Lung microvascular endothelial cell (primary cell): ENCODE measurements at places on chromosomes 7 and 10. TPM values are rescaled to one million over a fixed set of nuclear protein-coding genes. Genes with fewer than 3 reads are reported as not detected.

- peak; percentile 64 for DNase-seq
These were observed 64.4 kb upstream of the EMX2 start for GRCh38 chr10:117477961-117478670.

GRCh38 chr7:118078015-118078414 is 105.9 kb upstream of the LSM8 start:
- DNase-seq: no peak

DNA sequence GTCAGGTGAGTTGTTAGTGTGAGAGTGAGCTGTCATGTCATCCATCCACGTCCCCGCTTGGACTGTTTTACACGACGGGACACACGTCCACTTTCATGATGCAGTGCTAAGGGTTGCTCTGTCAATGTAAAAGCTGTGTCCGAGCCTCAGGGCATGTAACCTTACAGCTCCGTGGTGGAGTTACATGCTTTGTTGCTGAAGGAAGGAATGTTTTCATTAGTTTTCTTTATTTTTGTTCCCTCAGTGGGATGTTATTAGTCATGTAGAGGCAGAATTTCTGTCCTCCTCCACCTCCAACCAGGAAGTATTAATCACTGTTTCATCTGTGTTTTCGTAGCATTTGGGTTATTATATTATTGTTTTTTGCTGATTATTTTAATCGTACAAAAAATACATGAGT is 88.6 kb downstream of the NRG3 start:
- DNase-seq: no peak

DNA sequence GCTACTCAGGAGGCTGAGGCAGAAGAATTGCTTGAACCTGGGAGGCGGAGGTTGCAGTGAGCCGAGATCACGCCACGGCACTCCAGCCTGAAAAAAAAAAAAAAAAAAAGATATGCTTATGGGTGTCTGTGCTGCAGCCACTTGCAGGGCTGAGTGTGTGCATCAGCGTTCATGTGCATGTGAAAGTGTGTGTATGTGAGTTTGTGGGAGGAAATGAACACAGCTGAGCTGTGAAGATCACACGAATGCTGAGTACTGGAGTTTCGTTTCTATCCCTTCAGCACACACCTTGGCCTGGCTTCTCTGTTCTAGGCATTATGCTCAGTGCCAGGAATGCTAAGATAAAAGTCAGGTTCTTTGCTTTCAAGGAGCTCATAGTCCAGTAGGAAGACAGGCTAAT is 12.0 kb upstream of the SVOPL start:
- DNase-seq: no peak

- no peak for DNase-seq
These were observed 43.6 kb upstream of the MXI1 start for GRCh38 chr10:110163841-110164240.

DNA sequence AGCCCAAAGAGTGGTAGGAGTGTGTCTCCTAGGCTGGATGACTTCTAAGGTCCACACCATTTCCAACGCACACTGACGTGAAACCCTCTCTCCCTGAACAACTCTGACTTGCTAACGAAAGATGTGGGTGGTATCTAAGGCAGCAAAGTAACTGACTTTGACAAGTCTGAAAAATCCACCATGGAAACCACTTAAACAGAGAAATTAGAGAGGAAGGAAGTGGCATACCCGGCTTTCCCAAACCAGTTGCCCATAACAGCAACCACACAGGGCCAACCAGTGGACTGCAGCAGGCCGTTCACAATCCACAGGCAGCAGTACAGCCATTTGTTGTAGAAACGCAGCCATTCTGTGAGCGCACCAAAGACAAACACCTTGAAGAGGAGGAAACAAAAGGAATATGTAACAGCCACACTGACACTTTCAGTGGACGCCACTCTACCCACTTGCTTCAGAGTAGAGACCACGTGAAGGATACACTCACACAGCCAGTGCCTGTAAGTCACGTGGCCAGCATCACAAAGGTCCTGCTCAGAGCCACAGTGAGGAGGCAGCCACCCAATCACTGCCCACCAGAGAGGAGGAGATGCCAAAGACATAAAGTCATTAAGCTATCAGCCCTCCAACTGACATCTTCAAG is 39.8 kb downstream of the SLC37A3 start:
- no peak for DNase-seq

DNA sequence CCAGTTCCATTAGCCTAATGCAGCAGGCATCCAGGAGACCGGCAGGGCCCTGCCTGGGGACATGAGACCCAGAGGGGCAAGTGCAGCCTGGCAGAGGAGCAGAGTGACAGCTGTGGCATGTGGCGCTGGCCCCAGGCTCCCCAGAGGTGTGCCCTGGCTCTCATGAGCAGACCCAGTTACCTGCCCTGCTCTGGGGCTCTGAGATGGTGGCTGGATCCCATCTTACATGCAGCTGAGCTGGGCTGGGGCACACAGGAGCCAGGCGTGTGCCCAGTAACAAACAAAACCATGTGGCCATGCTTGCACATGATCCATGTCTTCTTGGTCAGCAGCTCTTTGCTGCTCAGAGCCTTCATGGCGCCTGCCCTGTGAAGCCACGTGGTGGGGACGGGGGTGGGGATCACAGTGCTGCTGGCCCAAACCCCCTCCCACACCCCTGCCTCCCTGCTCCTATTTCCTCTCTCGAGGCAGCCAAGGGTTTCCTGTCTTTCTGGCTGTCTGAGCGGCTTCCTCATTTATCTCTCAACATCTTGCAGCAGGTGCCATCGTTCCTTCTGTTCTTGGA is 40.3 kb upstream of the GTF2I start:
- peak; percentile 13 for DNase-seq

DNA sequence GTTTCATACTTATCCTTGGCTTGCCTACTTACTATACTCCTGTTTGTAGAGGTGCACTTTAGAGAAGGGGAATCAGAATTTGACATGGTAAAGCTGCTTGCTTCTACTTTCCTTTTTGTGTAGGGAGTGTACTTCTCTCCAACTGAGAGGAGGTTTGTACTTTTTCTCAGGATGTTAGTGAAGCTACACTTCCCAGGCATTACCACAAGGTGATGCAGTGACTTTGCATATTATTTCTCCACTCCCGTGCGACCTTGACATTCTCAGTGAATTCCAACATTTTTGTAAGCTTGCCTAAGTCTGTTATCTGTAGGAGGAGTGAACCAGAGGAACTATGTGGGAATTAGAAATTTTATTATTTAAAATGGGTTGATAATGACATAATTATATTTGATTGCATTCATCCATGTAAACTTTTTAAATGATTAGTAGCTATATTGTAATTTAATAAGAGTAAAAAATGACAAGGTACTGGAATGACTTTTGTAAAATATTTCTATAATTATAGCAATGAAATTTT is 5.2 kb downstream of the TAX1BP1 start:
- DNase-seq: peak; percentile 68

GRCh38 chr7:151140826-151141225 is 26.7 kb downstream of the GBX1 start:
- DNase-seq: no peak

GRCh38 chr10:43585046-43585445 is 10.6 kb upstream of the ZNF239 start:
- DNase-seq: no peak

- DNase-seq: no peak
These were observed 817.3 kb downstream of the LRMDA start for GRCh38 chr10:76248649-76249200.

DNA sequence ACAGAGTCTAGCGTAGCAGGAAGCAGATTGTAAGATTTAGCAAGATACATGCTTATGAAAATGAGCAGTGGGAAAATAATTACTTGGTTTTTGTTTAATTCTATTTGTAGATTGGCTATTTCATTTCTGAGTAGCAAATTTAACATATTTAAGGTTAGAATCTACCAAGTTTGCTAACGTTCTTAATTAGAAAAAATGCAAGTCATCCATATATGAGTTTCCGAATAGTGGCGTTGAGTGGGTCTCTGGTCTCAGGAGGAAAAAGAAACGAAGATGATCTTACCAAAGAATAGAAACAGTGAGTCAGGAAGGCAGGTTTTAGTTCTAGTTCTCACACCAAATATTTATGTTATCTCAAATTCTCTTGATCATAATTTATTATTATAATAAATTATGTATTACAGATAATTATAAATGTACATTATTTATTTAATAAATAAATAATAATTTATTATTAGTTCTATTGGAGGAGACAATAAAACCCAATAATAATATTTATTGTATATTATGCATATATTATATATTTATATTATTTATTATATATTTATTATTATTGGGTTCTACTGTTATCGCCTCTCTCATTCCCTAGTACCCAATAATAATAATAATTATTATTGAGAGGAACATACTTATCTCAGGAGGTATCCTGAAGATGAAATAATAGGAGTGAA is 194.3 kb upstream of the PITRM1 start:
- DNase-seq: no peak

GRCh38 chr10:114491933-114492332 is 87.6 kb upstream of the AFAP1L2 start:
- no peak for DNase-seq

- no peak for DNase-seq
These were observed 44.5 kb downstream of the PIK3AP1 start for GRCh38 chr10:96675846-96676245.

GRCh38 chr7:5636914-5637313 is 144.5 kb downstream of the RNF216 start:
- peak; percentile 91 for DNase-seq

DNA sequence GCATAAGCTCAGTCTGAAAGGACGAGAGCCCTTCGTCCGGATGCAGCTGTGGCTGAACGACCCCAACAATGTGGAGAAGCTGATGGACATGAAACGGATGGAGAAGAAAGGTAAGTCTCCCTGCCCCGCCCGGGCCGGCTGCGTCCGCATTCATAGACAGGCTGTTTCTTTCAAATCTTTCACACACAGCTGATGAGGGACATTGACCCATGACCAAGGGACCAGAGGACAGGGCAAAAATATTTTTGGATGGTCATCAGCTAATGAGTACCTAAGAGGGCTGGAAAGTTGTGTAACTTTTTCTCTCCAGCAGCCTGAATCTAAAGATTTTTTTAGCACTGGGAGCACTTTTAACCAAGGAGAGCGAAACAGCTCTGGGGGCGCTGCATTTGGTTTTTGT is 52.5 kb upstream of the SH2B2 start:
- DNase-seq: no peak

CHAT gene
- not detected in 2 replicates for total RNA-seq

DRGX gene
- not detected in 2 replicates for total RNA-seq

CPEB3 gene
- 0.87 and 1.6 TPM in 2 replicates for total RNA-seq

NOBOX gene
- total RNA-seq: not detected in 2 replicates

C10orf71 gene
- total RNA-seq: not detected in 2 replicates

SEMA3E gene
- total RNA-seq: under 0.01 and 0.20 TPM in 2 replicates

OR6B1 gene
- total RNA-seq: not detected in 2 replicates

HOXA9 gene
- 2.0 and 3.9 TPM in 2 replicates for total RNA-seq

CCSER2 gene
- 11.1 and 14.9 TPM in 2 replicates for total RNA-seq

PNLIP gene
- total RNA-seq: not detected in 2 replicates
